ENCODE measurements at places on chromosomes 5 and 9.

- no peak for DNase-seq
Observed at GRCh38 chr9:106468431-106468830, 394.5 kb upstream of the ZNF462 start.

DNA sequence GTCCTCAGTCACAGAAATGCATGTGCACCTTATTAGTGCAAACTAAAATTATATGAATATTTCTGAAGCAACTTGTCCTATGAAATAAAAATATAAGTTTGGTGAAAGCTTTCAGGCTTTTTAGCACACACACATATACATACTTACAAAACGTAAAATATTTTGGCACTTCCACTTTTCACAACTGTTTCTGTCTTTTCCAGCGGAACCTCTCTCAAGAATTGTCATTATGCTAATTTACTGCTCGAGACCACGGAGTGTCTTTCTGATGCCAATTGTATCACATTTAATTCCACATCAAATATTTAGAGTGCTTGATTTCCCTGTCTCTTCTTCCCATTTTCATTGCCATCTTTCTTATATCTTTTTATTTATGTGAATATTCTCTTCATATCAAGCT, 100.4 kb downstream of the MEF2C start:
- DNase-seq: no peak

GRCh38 chr9:128372188-128372641, 1.0 kb downstream of the URM1 start:
- no peak for DNase-seq

DNA sequence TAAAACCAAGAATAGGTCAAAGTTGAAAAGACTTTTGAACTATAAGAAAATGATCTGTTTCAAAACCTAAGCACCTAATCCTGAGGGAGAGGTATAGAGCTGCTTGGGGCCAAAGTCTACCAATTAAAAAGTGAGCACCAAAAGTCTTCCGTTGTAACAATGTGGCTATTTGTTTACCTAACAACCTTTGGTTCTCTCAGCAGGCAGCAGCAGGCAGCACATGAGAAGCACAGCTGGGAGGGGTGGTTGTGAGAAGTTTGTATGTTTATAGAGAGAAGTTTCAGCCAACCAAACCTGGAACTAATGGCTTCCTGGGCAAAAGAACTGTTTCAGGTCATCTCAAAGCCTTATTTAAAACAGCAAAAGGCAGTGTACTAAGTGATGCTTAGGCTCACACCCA, 59.8 kb upstream of the TBC1D9B start:
- no peak for DNase-seq

- DNase-seq: no peak
Observed at GRCh38 chr5:80033513-80033912, 1.6 kb upstream of the THBS4 start.

DNA sequence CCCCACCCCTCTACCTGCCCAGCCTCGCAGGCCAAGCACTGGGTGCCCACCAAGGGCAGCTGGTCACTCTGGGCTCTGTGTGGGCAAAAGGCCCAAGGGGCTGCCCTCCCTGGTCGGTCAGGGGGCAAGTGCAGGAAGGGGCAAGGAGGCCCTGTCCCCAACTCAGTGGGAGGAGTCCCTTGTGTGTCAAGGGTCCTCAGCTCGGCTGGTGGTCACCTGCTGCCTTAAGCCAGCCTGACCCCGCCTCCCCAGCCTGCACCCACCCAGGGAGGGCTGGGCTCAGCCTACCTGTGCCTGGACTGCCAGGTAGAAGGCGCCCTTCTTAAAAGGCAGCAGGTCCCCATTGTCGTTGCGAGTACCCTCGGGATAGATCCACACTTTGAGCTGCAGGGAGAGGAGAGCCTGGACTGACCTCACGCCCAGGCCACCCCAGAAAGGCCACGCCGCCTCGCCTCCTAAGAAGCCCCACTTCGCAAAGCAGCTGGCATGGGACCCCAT, 10.9 kb downstream of the AGPAT2 start:
- DNase-seq: no peak

- DNase-seq: no peak
Observed at GRCh38 chr9:20623748-20624124, 1.4 kb upstream of the MLLT3 start.

DNA sequence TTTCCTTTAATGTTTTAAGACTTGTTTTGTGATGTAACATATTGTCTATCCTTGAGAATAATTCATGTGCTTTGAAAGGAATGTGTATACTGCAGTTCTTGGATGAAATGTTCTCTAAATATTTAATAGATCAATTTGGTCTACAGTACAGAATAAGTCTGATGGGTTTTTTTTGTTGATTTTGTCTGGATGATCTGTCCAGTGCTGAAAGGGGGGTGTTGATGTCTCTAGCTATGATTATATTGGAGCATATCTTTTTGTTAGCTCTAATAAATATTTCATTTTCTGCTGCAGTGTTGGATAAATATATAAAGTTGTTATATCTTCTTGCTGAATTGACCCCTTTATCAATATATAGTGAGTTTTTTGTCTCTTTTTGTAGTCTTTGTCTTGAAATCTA, 269.9 kb upstream of the TUSC1 start:
- no peak for DNase-seq

DNA sequence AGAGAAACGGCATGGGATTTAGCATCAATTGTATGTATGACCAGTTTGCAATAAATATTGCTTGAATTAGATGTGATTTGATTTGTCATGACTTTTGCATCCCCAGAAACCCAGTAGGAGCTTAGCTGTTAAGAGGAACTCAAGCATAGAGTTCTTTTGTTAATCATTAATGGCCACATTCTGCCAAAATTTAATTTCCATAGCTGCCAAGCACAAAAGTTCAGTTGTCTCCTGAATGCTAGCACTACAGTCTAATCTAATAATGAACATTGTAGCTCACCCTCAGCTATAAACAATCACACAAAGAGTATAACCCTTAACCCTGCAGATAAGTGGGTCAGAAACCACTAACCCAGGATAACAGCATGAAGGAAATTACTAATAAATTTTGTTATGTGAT, 169.8 kb upstream of the GRAMD2B start:
- DNase-seq: no peak

- no peak for DNase-seq
Observed at GRCh38 chr9:135030566-135031226, 56.8 kb upstream of the OLFM1 start.

GRCh38 chr9:13970018-13970417, 343.9 kb downstream of the NFIB start:
- DNase-seq: no peak

- no peak for DNase-seq
Observed at GRCh38 chr9:27423915-27424710, 100.0 kb upstream of the IFNK start.

- no peak for DNase-seq
Observed at GRCh38 chr9:84411683-84412267, 71.2 kb upstream of the SLC28A3 start.

GRCh38 chr5:107964722-107965121, 294.0 kb upstream of the EFNA5 start:
- no peak for DNase-seq

DNA sequence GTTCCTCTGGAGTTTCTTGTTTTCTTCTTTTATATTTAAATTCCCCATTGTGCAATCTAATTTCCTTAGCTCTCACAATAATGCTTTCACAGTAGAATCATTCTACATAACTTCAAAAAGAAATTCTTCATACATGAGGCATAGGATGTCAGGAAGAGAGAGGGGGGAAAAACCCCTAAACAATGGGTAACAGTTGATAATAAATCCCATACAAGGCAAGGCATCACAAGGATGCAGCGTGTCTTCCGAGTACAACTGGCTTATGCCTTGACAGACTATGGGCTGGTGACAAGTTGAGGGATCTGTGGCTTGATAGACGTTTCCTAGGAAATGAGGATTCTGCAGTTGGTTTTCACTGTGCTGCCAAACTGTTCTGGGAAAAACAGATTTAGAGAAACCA, 247.4 kb downstream of the ARL15 start:
- no peak for DNase-seq

DNA sequence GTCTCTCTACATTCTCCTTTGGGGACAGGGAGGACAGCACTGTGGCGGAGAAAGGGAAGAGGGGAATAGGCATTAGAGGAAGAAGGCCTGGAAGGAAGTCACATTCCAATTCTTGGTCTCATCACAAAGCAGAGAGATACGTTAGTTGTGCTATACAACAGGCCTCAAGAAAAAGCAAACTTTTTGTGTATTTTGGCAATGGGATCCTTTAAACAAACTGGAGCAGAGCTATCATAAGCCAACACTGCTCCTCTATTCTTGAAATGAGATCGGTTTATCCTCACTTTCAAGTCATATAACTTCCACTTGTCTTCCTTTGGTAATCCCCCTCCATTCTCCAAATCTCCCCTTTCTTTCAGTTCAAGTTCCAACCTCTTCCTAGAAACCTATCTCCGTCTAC, 6.5 kb downstream of the DENND1A start:
- no peak for DNase-seq

GRCh38 chr5:59000211-59000610, 417.3 kb downstream of the RAB3C start:
- DNase-seq: no peak

DNA sequence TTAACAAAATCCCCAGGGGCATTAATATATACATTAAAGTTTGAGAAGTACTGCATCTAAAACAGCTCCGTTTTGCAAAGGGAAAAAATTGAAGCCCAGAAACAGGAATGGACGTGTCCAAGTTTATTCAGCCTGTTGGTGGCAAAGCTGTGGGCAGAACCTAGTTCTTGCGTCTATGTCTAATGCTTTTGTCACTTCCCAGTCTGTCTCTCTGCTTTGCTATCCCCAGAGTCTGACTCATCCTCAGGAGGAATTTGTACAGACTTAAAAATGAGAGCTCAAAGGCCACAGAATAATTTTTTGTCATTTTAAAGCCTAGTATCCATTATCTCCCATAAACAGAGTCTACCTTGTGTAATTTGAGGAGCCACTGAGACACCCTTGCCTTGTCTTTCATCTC, 330.9 kb upstream of the GRIA1 start:
- DNase-seq: no peak

DNA sequence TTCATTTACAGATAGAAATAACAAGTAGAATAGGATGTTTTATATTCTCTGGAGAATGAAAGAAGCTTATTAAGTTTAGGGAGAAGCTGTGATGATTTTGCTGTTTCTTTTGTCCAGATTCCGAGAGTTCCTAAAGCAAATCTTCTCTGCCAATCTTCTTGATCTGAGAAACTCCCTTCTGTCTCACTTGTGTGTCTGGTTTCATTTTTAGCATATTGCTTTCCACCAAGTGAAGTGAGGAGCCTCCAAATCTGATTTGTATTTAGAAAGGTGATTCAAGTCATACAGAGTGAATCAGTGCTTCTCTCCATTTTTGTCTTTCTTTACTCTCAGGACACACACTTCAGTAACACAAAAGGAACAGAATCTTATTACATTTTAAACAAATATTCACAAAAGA, 48.4 kb downstream of the STX17 start:
- no peak for DNase-seq

- DNase-seq: no peak
Observed at GRCh38 chr9:115032296-115032695, 85.7 kb downstream of the TNC start.

- DNase-seq: no peak
Observed at GRCh38 chr5:141511771-141512325, 23.0 kb downstream of the PCDHGC5 start.

GRCh38 chr5:122909470-122910100, 64.2 kb downstream of the SNX24 start:
- DNase-seq: no peak

- DNase-seq: no peak
Observed at GRCh38 chr9:690517-691111, 150.9 kb upstream of the DMRT1 start.

- DNase-seq: no peak
Observed at GRCh38 chr5:8081179-8081578, 212.2 kb downstream of the MTRR start.

- DNase-seq: no peak
Observed at GRCh38 chr5:6711409-6712141, 1.7 kb upstream of the TENT4A start.

DNA sequence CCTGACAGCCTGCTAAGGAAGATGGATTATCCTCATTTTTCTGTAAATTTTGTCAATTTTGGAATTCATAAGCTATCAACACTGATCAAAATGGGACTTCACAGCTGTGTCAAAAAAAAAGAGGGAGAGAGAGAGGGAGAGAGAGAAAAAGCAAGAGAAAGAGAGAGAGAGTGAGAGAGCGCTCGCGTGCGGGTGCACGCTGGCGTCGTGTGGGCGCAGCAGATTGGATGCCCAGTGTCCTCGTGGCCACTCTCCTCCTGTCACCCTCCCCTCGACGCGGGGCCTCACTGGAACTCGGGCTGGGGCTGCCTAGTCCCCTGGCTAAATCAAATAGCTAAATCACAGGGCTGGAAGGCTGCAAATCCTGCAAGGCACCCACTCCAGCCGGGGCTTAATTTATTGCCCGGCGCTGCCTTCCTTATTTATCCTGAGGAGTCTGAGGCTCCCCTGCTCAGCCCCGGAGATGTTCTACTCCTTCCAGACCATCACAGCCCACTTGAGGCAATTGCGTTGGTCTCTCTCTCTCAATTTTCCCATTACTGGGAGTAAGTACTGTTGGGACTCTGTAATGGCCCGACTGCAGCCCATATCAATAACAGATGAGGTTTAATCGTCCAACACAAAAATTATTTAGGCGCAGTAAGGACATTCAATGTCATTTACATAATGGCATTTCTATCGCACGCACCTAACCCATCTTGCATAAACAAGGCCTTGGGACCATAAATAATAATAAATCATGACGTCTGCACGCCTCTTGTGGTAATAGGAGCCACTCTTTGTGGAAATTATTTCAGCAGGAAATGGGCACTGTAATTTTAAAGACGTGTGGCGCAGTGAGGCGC, 94.2 kb downstream of the PAX5 start:
- DNase-seq: no peak

DNA sequence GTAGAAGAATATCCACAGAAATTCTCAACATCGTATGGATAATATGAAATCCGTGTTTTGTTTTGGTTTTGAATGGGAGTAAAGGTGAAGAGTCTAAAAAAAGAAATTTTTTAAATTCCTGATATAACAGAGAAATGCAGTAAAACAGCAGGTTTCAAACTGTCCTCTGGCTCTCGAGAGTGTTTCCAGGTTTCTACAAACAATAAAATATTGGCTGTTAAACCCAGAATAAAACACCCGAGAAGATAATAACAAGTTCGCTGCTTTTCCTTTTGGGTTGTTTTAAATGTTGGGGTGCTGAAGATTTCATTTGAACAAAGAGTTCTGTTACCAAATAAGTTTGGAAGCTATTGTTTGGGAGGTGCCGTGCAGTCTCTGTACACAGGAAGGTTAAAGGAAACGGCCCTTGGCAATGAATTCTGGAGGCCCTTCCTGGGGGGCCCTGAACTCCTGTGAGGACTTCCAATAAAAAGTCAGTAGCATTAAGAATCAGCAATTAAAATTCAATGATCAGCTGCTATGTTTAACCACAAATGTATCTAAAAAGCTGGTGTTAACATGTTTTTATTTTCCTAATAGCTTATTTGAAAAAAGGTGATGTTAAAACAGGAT, 215.8 kb downstream of the TSSK1B start:
- DNase-seq: no peak

DNA sequence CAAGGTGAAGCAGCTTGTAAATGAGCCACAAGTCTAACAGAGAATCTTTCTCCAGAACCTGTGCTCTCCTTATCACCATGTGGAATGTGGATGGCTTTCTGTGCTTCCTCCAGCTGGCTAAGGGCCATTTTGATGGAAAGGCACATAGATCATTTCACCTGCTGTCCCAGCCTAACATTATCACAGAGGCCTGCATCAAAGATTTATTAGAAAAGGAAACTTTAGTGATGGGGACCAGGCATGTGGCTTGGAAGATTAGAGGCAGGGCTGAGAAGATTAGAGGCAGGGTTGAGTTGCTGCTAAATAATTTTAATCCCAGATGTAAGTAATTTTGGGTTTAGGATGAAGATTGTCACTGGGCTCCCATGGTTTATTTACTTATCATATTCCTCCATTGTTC, 6.3 kb downstream of the SPEF2 start:
- no peak for DNase-seq

All from activated effector memory CD4-positive, alpha-beta T cell treated with Interleukin-2 at 50 U/mL for 16 hours (primary cell).